ENCODE measurements at places on chromosomes 3 and 15. TPM values are rescaled to one million over a fixed set of nuclear protein-coding genes. Genes with fewer than 3 reads are reported as not detected.

- no peak for DNase-seq
These were observed 24.8 kb downstream of the TPRA1 start for GRCh38 chr3:127565711-127566110.

DNA sequence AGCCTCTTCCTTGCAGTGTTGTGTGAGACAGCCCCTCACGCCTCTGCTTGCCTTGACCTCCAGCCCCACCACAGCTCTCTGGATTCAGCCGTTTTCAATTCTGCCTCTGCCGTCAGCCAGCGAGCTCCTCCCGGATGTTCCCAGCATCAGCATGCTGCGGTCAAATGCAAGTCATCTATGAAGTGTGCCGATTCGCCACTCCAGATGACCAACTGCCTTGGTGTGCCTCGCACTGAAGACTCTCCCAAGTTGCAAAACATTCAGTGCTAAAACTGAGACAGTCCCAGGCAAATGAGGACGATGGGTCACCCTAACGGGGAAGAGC lies 30.6 kb upstream of the RASA2 start:
- DNase-seq, result no peak

- no peak for DNase-seq
These were observed 203.9 kb downstream of the MINAR1 start for GRCh38 chr15:79635897-79636561.

GRCh38 chr3:115082260-115082659 lies 64.8 kb downstream of the ZBTB20 start:
- no peak for DNase-seq

DNA sequence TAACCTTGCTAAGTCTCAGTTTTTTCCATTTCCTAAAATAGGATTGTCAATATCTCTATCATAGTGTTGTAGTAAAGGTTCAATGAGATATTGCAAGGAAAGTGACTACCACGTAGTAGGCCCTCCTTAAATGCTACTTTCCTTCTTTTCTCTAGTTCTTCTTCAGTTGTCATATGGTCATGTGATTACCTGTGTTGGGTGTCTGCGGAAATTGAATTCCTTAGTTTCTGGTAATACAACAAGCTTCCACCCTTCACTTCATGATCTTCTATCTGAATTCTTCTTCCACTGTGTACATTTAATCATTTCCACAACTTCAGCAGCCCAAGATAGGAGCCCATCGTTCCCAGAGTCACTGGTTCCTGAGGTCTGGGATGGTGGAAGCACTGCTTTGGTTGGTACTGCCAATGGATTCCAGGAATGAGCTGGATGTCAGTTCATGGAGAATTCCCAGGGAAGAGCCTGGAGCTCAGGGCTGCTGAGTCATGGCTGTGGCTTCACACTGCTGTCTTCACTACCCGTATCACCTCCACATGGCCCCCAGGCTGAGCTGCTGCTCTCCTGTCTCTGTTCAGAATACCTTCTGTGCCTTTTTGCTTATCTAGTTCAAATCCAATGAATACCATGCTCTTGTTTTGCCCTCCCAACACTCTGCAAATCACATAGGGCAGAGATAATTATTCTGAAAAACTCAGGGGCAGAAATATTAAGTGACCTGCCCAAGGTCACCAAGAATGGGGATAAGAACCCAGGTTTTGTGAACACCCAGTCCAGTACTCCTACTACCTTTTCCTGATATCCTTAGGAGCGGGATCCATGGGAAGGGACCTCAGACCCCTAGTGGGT lies 98.6 kb downstream of the RPL39L start:
- DNase-seq, result peak; percentile 21

- no peak for DNase-seq
These were observed 10.6 kb upstream of the SPRED1 start for GRCh38 chr15:38242055-38242454.

- DNase-seq, result no peak
These were observed 6.3 kb upstream of the UBE2Q2 start for GRCh38 chr15:75836959-75837334.

DNA sequence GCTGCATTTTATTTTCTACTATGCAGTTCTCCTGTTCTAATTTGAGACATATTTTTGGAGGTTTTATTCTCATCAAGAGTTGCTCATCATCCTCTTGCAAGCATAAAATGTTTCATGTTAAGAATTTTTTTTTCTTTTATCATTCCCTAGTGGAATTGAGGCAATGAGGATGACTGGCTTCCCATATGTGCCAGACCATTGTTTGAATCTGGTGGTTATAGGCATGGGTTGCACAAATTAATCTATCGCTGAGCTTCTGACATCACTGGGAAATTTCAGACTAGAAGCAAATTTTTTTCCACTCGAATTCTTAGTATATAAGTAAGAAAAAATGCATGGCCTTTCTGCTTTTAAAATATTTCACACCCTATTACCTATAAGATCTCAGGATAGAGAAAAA lies 279.1 kb upstream of the PLSCR5 start:
- DNase-seq, result no peak

GRCh38 chr3:147381596-147381995 lies 24.7 kb downstream of the ZIC4 start:
- no peak for DNase-seq

GRCh38 chr3:171339598-171339997 lies 120.6 kb downstream of the TNIK start:
- no peak for DNase-seq

- no peak for DNase-seq
These were observed 15.9 kb upstream of the SMAD3 start for GRCh38 chr15:67049351-67050044.

DNA sequence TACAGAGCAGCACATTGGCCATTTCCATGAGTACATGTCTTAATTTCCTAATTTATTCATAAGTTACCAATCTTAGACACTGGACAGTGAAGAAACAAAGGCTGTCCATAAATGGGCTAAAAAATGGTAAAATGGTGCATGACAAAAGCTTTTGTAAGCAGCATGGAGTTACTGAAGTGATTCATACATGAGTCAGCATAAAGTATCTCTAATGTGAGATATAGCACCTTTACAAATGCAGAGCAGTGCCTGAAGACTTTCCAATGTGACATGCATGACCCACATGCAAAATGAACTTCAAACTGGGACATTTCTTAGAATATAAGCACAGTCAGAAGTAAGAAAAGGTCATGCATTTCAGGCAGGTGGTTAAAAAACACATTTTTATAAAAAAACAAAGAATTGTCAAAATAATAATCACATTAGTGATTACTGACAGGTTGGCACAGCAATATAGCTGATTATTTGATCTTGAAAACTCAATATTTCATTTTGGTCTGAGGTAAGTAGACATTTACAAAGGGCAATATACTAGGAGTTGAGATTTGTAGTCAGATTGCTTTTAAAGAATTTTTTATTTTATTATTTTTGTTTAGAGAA lies 299.3 kb downstream of the PLCL2 start:
- DNase-seq, result no peak

DNA sequence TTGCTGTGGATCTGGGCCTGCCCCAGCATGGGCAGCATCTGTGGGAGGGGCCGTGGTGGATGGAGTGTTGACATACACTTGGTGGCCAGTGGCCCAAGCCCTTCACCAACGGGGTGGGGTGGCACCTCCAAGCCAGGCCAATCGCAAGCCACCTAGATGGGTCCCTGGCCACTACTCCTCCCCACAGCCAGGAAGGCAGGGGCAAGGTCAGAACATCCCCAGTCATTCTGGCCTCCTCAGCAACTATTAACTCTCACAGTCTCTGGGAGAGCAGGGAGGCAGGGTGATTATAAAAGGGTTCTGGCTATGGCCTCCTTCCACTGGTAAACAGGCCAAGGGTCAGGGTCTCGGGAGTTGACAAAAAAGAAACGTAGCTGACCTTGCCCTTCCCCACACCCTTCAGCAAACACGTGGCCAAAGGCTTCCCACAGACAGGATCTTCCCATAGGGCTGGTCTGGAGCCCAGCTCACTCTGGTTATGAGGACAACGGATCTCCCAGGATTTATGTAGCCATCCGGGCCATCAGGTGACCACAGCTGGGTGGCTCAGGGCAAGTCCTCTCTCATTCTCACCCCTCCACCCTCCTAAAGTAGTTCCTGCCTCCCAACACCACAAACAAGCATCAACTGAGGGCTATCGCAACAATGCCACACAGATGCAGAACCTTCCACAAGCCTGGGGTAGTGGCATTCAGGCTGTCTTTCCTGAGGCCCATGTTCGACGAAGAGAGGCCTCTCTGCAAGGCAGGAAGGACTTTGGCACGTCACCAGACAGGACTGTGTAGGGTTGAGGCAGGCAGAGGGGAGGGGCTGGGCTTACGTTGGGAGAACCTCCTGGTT lies 18.9 kb downstream of the TLE3 start:
- DNase-seq, result no peak

- DNase-seq, result no peak
These were observed 205.6 kb downstream of the TBC1D2B start for GRCh38 chr15:77871852-77872371.

DNA sequence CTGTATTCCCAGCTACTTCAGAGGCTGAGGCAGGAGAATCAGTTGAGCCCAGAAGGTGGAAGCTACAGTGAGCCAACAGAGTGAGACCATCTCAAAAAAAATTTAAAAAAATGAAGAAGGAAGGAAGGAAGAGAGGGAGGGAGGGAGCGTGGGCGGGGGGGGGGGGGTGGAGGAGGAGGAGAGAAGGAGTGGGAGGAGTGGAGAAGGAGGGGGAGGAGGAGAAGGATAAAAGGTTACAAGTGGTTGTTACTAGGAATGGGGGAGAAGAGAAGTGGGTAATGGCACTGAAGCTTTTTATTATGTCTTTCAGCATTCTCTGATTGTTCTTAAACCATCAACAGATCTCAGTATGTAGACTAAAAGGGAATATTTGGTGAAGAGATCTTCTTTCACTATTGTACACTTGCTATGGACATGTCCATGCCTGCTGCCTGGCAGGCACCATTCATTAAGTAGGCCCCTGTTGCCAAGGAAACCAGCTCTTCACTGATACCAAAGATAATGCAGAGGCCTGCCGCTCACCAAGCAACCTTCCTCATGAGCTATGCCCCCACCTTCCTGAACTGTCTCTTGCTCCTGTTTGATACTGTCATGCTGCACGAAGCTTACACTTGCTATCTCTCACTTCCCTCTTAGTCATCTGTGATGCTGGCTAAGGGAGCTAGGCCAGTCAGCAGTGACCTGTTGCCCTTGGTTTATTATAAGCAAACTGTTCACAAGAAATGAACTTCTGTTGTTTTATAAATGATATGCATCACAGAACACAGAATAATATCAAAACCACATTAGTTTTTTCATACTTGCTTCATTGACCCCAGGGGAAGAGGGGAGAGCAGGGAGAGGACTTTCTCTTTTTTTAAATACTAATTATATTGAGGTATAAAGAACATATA lies 23.1 kb downstream of the EPM2AIP1 start:
- no peak for DNase-seq

DNA sequence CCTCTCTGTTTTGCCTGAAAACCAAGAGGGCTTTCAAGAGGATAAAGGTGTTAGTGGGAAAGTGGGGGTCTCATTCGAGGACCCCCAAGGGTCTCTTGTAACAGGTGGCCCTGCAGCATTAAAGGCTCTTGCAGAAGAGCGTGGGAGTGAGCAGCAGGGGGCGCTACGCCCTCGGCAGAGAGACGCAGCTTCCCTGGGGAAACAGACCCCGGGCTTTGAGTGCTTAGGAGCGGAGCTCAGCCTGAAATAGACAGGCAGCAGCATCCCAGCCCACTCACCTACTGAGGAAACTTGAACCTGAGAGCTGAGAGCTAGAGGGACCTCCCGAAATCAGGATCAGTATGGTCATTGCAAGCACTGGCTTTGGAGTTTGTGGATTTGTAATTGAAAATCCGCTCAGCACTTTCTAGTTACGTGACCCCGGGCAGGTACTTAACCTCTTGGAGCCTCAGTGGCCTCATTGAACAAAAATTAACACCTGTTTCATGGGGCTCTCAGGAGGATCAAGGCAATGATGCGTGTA lies 25.7 kb downstream of the RPLP1 start:
- no peak for DNase-seq

DNA sequence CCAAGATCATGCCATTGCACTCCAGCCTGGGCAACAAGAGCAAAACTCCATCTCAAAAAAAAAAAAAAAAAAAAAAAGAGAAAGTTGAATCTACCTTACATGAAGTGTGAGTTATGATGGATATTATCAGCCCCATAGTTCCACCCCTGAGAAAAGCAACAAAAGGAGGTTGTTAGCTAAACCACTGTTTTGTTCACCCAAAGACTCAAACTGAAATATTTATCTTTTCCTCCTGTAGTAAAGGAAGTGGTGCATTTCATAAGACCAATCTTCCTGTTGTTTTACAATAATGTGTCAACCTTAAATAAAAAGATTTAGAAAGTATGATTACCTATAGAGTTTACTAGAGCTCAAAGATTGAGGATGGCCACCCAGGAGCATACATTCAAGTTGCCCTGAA lies 18.7 kb upstream of the TRMT10C start:
- no peak for DNase-seq

GRCh38 chr3:67561667-67562394 lies 92.6 kb downstream of the SUCLG2 start:
- no peak for DNase-seq

DNA sequence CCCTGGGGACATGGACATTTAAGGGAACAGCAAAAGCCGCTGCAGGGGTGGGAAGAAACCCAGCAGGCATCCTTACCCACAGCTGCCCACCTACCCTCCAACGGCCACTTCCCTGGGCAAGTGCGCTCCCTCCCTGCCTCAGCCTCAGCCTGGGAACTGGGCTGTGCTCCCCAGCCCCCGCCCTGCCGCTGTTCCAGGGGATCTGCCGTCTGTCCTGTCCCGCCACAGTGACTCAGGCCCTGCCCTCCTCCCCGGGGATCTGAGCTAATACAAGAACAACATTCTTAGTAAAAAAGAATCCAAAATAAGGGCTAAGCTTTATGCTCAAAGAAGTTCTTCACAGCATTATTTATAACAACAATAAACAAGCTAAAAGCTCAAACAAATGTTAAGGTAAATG lies 7.4 kb upstream of the IQSEC1 start:
- DNase-seq, result no peak

- DNase-seq, result no peak
These were observed 41.1 kb upstream of the CTSH start for GRCh38 chr15:78985859-78986475.

DNA sequence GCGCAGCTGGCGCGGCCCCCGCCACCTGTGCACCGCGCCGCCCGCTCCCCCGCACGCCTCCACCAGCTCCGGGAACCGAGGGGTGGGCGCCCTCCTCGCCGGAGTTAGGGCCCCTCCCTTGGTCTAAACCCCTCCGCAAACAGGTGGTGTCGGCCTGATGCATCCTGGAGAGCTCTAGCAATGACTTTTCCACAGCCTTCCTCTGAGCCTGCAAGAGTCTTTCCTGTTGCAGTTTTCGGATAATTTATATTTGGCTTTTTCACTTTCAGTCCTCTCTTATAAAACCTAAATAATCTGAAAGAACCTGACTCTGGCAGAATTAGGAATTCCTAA lies 334 bp upstream of the IGSF11 start:
- no peak for DNase-seq

GRCh38 chr15:56038707-56039106 lies 45.3 kb upstream of the NEDD4 start:
- DNase-seq, result no peak

Gene NEK11
- 5.8 TPM for total RNA-seq

Gene ASB14
- not detected for total RNA-seq

Gene SKOR1
- 0.05 TPM for total RNA-seq

Gene CFAP92
- 0.42 TPM for total RNA-seq

Gene PLOD2
- total RNA-seq, result 39.5 TPM

Gene ALDH1A2
- total RNA-seq, result not detected

Gene A4GNT
- not detected for total RNA-seq

Gene OR5K2
- not detected for total RNA-seq

Gene INKA1
- total RNA-seq, result 0.26 TPM

Gene LDHAL6B
- total RNA-seq, result not detected

Gene ZNF660
- 0.12 TPM for total RNA-seq

Gene PAK6
- total RNA-seq, result 1.6 TPM

Measured in NCI-H460 (cell line).